Smooth muscle cell of the coronary artery (primary cell): ENCODE measurements at places on chromosomes 7 and 10. TPM values are rescaled to one million over a fixed set of nuclear protein-coding genes. Genes with fewer than 3 reads are reported as not detected.

Gene SH2D4B
- not detected in 2 replicates for total RNA-seq

Gene TLX1
- not detected in 2 replicates for total RNA-seq

Gene NEUROD6
- total RNA-seq, result not detected in 2 replicates

Gene SHOC2
- 37.9 and 76.2 TPM in 2 replicates for total RNA-seq

Gene LDB1
- 40.7 and 61.7 TPM in 2 replicates for total RNA-seq

Gene CELF2
- 7.6 and 28.4 TPM in 2 replicates for total RNA-seq

Gene CARD11
- 0.68 TPM in 1 of 2 replicates, not detected in the other for total RNA-seq

Gene C10orf143
- 0.68 and 0.82 TPM in 2 replicates for total RNA-seq

Gene FRAT2
- total RNA-seq, result 2.7 and 3.0 TPM in 2 replicates

Gene DRGX
- total RNA-seq, result not detected in 2 replicates

Gene PNLIPRP1
- total RNA-seq, result not detected in 2 replicates

Gene CH25H
- total RNA-seq, result 3.3 and 5.2 TPM in 2 replicates

Gene LGI1
- not detected in 2 replicates for total RNA-seq

Gene SLC16A12
- 0.12 and 0.75 TPM in 2 replicates for total RNA-seq

Gene CAV1
- 153 and 811 TPM in 2 replicates for total RNA-seq

Gene NODAL
- not detected in 2 replicates for total RNA-seq

Gene GPR158
- 0.23 and 0.68 TPM in 2 replicates for total RNA-seq

Gene CYTH3
- total RNA-seq, result 26.6 and 62.2 TPM in 2 replicates

Gene ATP6V0A4
- 0.08 TPM in 1 of 2 replicates, not detected in the other for total RNA-seq

Gene NCF1
- not detected in 2 replicates for total RNA-seq

Gene GNGT1
- not detected in 2 replicates for total RNA-seq

Gene FGFBP3
- 0.23 TPM in 2 replicates for total RNA-seq

Gene TRIM50
- total RNA-seq, result not detected in 2 replicates

Gene OR2A5
- not detected in 2 replicates for total RNA-seq

Gene SLC18A2
- total RNA-seq, result under 0.01 TPM in 1 of 2 replicates, not detected in the other

Gene GGCT
- 16.6 and 28.3 TPM in 2 replicates for total RNA-seq

Gene PKD2L1
- total RNA-seq, result not detected in 2 replicates
